Aorta (tissue), 5 donors: ENCODE measurements at places on chromosomes 2 and 18.

- DNase-seq, result no peak
These were observed 55.2 kb downstream of the LDLRAD4 start for GRCh38 chr18:13273800-13274199.

DNA sequence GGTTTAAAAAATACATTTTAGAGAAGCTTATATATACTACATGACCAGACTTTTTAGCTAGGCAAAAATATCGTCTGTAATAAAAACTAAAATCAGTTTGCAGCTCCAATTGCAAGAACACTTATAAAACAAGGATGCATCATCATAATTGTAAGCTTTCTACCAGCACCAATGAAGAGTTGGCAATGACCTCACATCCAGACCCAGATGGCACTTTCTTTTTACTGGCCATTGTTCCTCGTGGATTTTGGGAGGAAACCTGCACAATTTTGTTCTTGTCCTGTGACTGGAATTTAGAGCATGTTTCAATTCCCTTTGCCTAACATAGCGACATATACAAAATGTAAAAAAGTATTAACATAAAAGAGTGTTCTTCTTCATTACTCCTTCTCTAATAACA lies 174.3 kb downstream of the ZNF521 start:
- DNase-seq, result no peak

DNA sequence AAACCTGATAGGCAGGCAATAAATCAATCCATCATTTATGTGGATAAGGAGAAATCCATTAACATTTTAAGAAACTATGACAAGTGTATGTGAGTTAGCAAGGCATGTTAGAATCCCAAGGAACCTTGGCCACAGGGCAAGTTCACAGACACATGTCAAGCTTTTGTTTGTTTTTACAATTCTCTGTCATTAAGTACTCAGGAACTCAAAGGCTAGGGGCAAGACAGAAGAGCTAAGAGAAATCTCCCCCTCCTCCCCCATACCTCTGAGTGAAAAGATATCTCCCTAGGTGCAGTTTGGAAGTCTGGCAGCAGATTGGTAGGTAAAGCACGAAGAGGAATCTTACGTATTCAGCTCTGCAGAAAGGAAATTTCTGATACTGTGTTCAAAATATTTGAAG lies 348.1 kb downstream of the IRS1 start:
- DNase-seq, result no peak

- DNase-seq, result no peak
These were observed 5.7 kb downstream of the CEP68 start for GRCh38 chr2:65061910-65062339.

DNA sequence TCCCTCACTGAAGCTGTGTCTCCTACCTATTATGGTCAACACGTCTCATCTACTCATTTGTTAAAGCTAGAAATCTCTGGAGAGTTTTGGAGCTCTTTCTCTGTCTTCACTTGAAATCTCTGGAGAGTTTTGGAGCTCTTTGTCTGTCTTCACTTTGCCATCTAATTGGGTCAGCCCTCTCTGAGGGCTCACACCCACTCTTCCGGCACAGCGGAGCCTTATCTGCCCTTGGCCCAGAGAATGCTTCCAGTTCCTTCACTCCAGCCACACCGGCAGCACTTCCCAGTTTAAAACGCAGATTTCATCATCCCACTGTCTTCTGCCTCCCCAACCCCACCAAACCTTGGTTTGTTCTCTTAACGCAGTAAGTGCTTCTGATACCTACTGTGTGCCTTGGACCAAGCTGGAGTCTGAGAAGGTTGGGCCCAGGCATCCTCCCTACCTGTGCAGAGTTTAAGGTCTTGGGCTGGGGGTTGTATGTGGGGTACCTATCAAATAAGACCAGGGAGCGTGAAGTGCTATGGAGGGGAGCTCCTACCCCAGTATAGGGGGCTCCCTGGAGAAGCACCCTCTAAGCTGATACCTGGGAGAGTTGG lies 5.0 kb downstream of the HPCAL1 start:
- DNase-seq, result no peak

DNA sequence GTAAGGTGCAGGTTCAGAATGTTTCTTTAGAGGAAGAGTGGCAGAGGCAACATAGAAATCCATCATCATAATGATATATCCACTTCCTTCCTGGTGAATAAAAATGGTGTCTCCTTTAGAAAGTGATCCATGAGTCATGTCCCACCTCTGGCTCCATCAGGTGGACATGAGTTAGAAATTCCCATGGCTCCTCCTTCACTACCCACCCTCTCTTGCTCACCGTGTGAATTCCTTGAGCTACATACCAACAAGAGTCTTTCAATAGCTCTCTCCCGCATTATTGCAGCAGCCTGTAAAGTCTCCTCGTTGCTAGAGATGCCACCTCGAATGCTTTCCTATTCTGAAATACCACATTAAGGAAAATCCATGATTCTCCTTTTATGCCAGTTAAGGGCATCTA lies 317.6 kb downstream of the LNPK start:
- no peak for DNase-seq

DNA sequence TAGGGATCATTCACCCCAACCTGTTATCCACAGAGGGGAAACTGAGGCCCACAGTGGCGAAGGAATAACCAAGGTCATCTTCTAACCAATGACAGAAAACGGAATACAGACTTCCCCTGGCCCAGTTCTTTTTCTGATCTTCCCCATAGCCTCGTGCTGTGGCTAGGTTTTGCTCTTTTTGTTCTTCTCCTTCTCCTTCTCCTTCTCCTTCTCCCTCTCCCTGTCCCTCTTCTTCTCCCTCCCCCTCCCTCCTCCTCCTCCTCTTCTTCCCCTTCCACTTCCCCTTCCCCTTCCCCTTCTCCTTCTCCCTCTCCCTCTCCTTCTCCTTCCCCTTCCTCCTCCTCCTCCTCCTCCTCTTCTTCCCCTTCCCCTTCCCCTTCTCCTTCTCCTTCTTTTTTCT lies 12.9 kb upstream of the TWIST2 start:
- no peak for DNase-seq

DNA sequence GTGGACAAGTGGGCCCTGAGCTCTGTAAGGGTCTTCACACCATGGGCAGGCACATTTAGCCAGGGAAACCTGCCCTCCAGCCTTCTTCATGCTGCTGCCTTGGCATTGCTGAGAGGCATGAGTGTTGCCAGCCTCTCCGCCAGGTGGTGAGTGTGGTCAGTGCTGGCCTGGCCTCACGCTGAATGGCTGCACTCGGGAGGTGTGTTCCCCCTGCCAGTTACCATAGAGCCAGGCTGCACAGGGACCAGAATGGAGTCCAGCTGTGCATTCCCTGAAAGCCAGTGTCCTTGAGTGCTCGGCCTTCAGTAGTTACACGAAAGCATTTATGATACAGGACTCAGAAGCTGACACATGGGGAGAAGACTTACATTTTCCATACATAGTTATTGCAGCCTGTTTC lies 139.7 kb downstream of the ATP9B start:
- no peak for DNase-seq

DNA sequence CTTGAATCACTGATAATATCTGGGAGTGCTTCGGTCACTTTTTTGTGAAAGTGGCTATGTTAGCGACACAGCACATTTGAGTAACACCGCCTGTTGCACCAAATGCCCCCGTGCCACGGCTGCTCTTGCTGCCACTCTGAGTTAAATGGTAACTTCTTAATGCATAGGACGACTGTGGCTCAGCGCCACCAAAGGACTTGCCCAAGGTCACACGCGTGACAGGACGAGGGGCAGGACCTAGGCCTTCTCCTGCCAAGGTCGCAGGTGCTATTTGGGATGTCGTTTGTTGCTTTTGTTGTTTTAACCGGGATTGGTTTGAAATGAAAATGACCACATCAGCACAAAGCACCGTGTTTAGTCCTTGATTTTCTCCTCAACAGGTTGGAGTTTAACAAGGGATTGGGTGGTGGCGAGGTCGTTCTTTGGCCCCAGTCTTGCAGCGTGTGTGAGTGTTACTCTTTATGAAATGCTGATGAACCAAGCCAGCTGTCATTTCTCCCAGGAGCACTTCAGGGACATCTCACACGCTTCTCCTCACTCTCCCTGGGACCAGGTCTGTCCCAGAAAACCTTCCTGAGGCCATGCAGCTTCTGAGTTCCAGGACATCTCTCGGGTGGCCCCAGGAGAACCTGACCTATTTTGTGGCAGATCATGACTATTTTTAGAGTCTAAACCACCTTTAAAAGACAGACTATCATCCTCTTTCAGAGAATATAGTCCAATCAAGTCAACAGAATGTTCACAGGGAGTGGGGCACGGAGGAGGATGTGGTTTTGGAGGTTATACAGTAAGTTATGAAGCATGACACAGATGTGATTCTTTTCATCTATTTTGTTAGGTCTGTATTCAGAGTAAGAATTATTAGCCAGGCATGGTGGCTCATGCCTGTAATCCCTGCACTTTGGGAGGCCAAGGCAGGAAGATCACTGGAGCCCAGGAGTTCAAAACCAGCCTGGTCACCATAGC lies 49.9 kb downstream of the MTCL1 start:
- no peak for DNase-seq

DNA sequence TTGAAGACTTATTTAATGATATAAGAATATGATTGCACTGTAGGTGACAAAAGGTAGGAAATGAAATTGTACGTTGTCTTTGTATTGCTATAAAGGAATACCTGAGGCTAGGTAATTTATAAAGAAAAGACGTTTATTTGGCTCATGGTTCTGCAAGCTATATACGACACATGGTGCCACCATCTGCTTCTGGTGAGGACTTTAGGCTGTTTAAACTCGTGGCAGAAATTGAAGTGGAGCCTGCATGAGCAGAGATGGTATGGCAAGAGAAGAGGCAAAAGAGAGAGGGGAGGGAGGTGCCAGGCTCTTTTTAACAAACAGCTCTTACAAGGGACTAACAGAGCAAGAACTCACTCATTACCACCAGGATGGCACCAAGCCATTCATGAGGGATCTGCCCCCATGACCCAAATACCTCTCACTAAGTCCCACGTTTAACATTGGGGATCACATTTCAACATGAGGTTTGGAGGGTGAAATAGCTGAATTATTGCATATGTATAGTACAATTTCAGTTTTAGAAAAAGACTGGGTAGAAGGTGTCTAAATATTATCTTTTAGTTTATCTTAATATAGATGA lies 86.8 kb downstream of the GULP1 start:
- no peak for DNase-seq

GRCh38 chr18:9353596-9353995 lies 19.0 kb downstream of the TWSG1 start:
- no peak for DNase-seq

DNA sequence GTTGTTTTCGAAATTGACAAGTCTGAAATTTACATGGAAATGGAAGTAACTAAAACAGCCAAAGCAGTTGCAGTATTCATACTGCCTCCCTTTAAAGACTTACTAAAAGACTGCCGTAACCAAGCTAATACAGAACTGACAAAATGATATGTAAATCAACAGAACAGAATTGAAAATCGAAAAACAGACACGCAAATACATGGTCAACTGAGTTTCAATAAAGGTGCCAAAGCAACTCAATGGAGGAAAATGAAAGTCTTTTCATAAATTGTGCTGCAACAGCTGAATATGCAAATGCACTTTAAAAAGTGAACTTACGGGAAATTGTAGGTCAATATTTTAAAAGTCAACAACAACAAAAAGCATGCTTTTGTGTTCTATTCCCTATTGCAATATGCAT lies 34.2 kb downstream of the TMEM131 start:
- no peak for DNase-seq
